ENCODE measurements at places on chromosomes 2 and 18.

- DNase-seq, result no peak
Measured at GRCh38 chr18:10006311-10006893, 92.6 kb downstream of the VAPA start.

DNA sequence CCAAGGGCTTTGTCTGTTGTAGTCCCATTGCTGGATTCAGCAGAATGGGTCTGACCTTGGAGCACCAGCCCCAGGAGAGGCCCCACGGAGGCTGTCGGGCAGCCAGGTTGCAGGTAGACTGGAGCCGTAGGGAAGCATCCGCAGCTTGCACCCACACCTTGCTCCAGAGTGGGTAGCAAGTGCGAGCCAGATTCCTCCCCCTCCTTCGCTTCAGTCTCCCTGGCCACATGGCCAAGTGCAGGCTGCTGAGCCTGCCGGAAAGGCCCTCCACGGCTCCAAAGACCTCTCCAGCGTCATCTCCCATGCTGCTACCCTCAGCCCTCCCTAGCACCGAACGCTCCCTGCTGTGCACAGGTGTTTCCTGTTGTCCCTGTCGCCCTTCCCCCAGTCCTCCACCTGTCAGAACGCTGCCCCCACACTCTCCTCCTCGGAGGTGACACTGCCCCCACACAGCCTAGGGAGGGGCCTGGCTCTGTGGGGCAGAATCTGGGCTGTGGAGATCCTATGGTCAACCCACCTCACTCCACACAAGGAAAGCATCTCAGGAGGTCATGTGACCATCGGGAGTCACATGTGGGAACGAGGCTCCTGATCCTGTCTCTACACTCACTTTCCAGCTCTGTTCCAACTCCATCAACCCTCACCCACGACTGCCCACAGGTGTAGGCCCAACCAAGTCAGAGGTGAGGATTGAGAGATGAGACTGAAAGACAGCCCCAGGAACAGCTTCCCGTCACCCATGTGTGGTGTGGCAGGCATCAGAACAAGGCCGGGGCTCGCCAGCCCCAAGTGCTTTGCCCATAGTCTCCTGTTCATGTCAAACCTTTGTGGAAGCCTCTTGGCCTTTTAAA lies 8.3 kb downstream of the KCNF1 start:
- no peak for DNase-seq

DNA sequence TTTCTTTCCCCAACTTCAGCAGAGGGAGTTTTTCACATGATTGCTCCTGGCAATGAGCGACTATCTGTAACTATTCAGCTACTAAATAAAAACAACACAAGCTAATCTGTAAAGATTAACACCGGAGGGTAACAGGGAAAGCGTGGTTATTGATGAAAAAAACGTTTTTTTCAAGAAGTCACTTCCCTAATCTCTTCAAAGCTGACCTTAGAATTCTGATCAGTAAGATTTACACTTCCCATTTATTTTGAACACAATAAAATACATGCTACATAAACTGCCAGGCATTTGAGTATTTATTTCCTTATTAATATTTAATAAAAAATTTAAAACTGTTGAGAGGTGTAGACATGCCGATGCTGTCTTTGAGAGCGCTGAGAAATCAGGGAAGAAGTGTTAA lies 207.4 kb upstream of the HDAC4 start:
- DNase-seq, result no peak

DNA sequence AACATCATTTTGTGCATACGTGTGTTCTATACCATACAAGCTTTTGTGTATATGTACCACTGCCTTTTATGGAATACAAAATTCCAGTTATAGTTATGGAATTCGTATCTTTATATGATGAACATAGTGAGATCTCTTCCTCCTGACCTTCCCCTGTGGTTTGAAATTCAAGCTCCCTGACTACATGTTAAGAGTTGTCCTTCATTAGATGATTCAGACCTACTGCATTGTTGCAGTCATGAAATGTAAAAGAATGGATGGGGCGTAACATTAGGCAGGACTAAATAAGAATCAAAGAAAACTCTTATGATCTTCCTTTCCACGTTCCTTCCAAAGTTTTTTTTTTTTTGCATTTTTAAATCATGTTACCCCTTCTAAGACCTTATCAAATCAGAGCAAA lies 107.1 kb downstream of the UNC80 start:
- no peak for DNase-seq

DNA sequence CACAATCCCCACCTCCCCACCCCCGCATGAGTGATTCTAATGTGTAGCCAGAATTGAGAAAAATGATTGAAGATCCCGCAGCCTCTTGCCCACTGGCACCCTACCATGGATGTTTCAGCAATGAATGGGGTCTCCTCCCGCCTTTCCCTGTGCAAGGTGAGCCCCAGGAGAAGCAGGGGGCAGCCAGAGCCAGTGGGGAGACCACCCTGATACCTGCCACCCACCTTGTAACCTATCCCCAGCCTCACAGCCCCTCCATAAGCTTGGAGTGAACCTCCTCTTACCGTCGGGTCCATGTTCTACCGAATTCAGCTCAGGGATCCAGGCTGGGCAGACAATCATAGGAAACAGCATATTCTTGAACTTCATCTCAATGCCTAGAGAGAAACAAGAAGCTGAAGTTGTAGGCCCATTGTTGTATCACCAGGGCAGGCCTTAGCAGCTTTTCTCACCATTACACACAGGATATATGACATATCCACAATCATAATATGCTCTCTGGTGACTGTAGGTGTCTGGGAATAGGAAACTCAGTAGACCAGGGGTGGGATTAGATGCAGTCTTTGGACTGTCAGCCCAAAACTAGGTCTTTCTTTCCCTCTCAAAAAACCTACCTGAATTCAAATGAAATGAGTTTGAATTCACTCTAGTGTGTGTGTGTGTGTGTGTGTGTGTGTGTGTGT lies 30.9 kb downstream of the XDH start:
- DNase-seq, result no peak

Measured in stimulated activated CD4-positive, alpha-beta T cell treated with anti-CD3 and anti-CD28 coated beads, Interleukin-1b, Interleukin-23, amount 100 ng/mL, for 1 hour (primary cell).